Effector CD4-positive, alpha-beta T cell (primary cell): ENCODE measurements at places on chromosomes 3 and 15.

GRCh38 chr3:61562721-61563312, 1.4 kb downstream of the PTPRG start:
- no peak for DNase-seq

GRCh38 chr15:59553879-59554735, 57.5 kb upstream of the GCNT3 start:
- no peak for DNase-seq

GRCh38 chr3:9932843-9933560, 632 bp upstream of the CRELD1 start:
- DNase-seq: peak; percentile 81

DNA sequence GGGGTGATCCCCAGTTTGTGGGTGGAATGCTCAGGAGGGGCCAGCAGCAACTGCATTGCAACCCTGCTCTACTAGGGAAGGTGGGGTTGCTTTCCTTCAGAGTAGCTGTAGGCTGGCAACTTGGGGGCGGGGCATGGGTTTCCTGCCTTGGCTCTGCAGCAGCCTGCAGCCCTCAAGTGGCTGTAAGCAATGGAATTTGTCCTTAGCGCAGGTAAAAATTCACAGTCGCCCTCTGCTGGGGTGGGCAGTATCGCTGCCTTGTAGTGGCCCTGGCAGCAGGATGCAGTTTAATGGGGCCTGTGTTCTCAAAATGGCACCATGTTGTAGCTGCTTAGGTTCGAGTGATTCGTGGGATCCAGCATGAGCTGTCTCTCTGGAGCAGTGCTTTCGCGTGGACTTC, 29.8 kb downstream of the STT3B start:
- DNase-seq: no peak

- no peak for DNase-seq
These were observed 107.8 kb downstream of the ASB7 start for GRCh38 chr15:100710222-100710621.

DNA sequence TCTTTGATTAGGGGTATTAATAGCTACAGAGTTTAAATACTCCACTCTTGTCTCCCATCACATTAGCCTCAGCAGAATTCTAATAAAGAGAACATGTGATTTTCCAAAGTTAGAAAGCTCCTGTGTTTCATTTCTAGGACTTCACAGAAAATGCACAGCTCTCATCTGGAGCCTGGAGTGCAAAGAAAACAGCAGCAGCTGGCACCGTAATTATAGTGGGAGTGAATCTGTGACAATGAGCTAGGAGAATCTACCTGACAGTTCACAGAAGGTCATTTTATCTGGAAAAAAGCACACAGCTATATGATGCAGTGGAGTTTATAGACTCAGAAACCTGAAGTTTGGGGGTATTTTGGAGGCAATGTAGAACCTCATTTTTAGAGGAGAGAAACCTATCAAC, 5.4 kb upstream of the TRIM59 start:
- DNase-seq: no peak

- DNase-seq: no peak
These were observed 7.7 kb downstream of the TKT start for GRCh38 chr3:53248161-53248560.

DNA sequence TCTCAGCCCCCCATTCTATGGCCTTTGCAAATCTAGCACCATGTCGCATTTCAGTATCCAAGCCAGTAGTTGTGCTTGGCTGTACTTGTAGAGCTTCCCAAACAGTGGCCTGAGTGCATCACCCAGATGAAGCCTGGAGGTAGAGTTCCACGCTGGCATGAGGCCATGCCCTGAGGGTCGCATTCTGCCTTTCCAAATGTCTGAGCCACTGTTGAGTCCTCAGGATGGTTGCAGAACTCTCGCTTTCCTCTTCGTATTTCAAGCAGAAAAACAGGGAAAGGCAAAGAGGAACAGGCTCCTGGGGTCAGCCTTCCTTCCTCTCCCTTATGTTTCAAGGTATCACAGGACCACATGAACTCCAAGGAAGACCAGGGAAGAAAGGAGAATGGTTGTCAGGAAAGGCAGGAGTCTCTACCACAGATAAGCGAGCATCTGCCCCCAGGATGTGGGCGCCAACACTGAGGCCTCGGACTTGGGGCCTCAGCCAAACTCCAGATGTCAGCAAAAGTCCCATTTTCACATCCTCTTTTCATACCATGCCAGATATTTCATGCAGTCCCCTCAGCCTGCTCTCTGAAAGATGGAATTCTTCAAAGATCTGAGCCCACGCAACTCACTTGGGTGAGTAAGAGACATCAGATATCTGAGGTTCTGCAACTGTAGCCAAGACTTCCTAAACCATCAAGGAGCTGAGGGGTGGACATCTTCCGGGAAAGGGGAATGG, 19.4 kb upstream of the PRR20G start:
- DNase-seq: no peak

- DNase-seq: no peak
These were observed 74.0 kb upstream of the SAMMSON start for GRCh38 chr3:69925506-69925905.

GRCh38 chr3:22981861-22982260, 221.3 kb upstream of the UBE2E2 start:
- no peak for DNase-seq

DNA sequence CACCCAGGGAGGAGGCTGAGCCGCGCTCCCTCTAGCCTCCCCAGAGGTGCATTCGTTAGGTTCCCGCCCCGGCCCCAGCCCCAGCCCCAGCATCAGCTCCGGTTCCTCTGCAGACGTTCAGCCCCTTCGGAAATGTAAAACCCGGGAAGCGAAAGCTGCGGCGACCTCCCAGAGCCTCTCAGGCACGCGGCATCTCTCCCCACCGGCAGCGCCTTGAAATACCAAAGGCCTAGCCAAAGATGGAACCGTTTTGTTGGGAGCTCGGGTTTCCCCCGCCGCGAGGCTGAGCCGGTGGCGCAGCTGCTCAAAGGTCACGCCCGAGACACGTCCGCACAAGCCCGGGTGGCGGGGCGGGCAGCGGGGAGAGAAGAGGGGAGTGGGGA, 77.8 kb upstream of the HES1 start:
- no peak for DNase-seq

DNA sequence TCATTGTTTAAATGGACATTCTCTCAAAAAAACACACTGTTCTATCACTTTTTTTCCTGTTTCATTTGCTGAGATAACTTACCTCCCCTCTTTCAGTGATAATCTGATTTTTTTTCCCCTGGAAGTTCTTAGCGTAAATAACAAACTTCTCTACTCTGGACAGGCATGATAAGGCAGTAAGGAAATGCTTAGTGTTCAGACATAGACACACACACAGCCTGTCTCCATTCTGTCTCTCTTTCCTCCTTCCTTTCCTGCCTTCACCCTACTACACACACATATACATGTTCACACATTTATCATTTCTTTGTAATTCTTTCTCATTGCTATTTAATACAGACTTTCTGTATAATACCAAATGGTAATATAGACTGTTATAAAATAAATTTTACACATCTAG, 470.8 kb upstream of the ROBO1 start:
- DNase-seq: no peak

DNA sequence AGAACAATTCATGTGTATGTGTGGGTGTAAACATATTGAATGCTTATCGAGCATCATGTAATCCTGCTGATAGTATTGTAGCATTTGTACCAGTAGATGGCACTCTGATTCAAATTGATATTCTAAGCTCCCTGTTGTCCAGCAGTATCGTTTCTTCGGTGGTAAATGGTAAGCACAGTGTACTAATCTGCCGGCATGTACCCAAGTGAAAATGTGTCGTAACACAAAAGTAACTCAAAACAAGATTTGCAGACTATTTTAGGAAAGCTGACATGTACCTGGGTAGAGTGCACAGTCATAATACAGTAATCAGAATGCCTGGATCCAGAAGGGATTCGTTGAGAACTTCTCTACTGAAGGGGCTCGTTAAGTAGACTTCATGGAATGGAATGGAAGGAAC, 31.7 kb upstream of the MNS1 start:
- DNase-seq: no peak

DNA sequence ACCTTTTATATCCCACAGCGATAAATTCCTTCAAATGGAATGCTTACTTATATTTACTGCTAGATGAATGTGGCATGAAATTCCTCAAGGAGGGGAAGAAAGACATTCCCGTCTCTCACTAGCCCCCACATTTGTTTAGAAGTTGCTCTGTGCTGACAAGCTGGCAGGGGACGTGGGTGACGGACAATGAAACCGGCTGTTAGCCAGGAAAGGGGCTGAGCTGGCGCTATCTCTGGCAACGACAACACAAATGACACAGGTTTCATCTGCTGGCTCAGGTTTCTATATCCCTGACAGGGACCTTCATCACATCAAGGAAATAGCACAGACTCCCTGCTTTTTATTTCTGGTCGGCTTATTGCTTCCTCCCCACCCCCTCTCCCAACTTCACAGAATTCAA, 15.8 kb downstream of the RUVBL1 start:
- DNase-seq: no peak

DNA sequence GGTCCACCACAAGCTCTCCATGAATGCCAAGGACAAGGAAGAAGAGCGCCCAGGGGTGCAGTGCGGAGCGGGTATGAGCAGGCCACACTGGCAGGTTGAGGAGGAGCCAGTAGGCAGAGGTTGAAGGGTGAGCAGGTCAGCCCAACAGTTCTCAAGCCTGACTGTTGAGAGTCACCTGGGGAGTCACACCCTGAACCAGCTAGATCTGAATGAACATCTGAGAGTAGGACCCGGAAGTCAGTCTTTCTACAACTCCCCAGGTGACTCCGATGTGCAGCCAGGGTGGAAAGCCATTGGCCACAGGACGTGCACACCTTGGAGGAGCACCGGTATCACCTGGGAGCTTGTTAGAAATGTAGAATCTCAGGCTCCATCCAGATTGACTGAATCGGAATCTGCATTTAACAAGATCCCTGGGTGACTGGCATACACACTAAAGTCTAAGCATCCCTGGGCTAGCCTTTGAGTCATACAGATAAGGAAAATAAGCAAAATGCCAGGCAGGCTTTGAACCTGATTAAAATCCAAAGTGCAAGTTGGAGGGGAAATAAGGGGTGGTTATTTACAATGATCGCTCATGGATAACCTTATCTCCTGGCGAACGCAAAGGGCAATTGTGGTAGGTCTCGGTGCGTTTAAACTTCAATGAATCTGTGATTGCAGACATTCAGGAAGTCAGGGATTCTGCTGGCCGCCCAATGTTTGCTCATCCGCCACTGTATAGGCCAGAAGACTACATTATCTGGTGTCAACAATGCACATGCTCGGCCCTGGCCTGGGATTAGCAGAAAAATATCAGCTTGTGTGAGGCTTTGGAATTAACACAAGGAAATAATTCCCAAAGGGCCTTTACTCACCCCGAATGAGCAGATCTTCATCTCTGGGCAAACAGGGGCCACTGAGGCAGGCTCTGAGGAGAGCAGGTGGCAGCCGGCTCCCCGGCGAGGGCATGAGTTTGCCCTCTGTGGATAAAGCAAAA, 11.7 kb upstream of the LYZL4 start:
- no peak for DNase-seq

DNA sequence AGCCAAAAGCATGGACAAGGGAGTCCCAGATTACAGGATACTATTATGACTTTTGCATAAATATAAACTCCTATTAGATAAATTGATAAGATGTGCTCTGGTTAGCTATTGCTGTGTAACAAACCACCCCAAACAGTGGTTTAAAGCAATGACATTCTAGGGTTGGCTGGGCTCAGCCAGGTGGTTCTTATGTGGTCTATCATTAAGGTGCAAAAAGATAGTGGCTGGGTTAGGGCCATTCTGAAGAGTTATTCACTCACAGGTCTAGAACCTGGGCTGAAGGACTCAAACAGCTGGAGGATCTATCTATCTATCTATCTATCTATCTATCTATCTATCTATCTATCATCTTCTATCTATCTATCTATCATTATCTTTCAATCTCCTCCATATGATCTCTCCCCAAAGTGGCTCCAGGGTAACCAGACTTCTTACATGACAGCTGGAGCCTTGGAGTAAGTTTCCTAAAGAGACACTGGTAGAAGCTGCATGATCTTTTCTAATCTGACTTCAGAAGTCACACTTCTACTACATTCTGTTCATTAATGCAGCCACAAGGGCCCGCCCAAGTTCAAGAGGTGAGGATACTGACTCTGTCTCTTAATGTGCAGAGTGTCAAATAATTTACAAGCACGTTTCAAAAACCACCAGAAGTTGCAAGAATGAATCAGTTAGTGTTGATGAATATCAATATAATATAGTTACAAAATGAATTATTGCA, 74.9 kb upstream of the XCR1 start:
- no peak for DNase-seq

DNA sequence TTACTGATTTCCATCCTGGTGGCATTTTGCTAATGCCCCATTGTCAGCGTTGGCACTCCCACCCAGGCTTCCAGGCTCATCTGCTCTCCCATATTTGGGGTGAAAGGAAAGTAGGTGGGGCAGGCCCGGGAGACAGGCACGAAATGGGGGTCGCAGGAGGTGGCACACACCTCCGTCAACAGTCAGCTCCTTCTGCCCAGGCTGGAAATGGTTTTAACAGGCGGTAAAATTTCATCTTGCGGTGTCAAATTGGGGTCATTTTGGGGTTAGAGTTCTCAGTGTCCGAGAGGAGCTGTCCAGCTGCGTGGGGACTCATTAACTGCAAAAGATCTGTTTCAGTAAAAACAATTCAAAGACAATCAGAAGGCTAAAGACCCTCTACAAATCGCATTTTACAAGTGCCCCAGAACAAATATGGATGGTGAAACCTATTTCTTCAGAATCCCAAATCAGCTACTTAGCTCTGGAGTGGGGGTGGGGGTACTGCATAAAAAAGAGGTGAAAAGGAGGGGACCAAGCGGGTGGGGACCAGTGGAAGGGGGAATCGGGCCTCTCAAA, 4.2 kb upstream of the MEIS2 start:
- no peak for DNase-seq

GRCh38 chr15:52349052-52349700, 53.6 kb upstream of the MYO5C start:
- no peak for DNase-seq

- no peak for DNase-seq
These were observed 26.6 kb downstream of the SEMA7A start for GRCh38 chr15:74406992-74407705.
